ENCODE measurements at places on chromosomes 7 and 10. TPM values are rescaled to one million over a fixed set of nuclear protein-coding genes. Genes with fewer than 3 reads are reported as not detected.

Gene NCAPG2
- 8.0 TPM for total RNA-seq

Gene FAM171A1
- 28.9 TPM for total RNA-seq

Gene ADAM12
- total RNA-seq = 361 TPM

Gene STEAP1
- total RNA-seq = 45.4 TPM

Gene TFPI2
- total RNA-seq = 8.7 TPM

Gene OPN1SW
- total RNA-seq = not detected

Gene AOAH
- not detected for total RNA-seq

Gene FGFR2
- 13.8 TPM for total RNA-seq

Gene CPXM2
- 0.36 TPM for total RNA-seq

Gene SORBS1
- 0.29 TPM for total RNA-seq

Gene CEP55
- total RNA-seq = 4.7 TPM

Gene BAIAP2L1
- 10.5 TPM for total RNA-seq

Gene ATG9B
- total RNA-seq = not detected

Gene PARD3
- total RNA-seq = 69.2 TPM

Gene SMO
- 23.9 TPM for total RNA-seq

Gene IDI2
- not detected for total RNA-seq

Gene TBC1D12
- 43.1 TPM for total RNA-seq

Gene ITGB8
- 35.1 TPM for total RNA-seq

Gene MUC3A
- total RNA-seq = not detected

Gene ERVW-1
- total RNA-seq = not detected

Gene RAMP3
- not detected for total RNA-seq

Gene DOCK4
- total RNA-seq = 31.8 TPM

Gene DKK1
- 66.2 TPM for total RNA-seq

Gene CPN1
- total RNA-seq = not detected

Gene MMD2
- total RNA-seq = not detected

Gene NUTM2E
- total RNA-seq = not detected

Gene CH25H
- 13.0 TPM for total RNA-seq

Gene LRRC18
- total RNA-seq = not detected

Gene PRPS1L1
- total RNA-seq = not detected

Gene LRRD1
- 0.29 TPM for total RNA-seq

Gene NUP42
- 22.4 TPM for total RNA-seq

Gene TRIM73
- 0.36 TPM for total RNA-seq

Gene FRMD4A
- 42.4 TPM for total RNA-seq

Gene CCL24
- not detected for total RNA-seq

Gene CRHR2
- total RNA-seq = not detected

Gene CYP51A1
- 278 TPM for total RNA-seq

Gene PPP1R17
- total RNA-seq = not detected

Gene MACROH2A2
- total RNA-seq = 13.8 TPM

Gene HABP2
- not detected for total RNA-seq

Gene GSTO2
- total RNA-seq = 2.2 TPM

Gene NUB1
- 48.9 TPM for total RNA-seq

Gene SRGN
- total RNA-seq = 344 TPM

Gene UBE2D1
- 22.4 TPM for total RNA-seq

Gene PRSS1
- total RNA-seq = not detected

Gene MMP21
- not detected for total RNA-seq

Gene ADAP1
- 2.2 TPM for total RNA-seq

Data from osteoblast (primary cell).